A549 treated with RU486 at 1 μM for 4 hours (cell line): ENCODE measurements at places on chromosomes 1 and 21. TPM values are rescaled to one million over a fixed set of nuclear protein-coding genes. Genes with fewer than 3 reads are reported as not detected.

TCHH gene
- total RNA-seq = 0.14 to 0.33 TPM (median 0.22 TPM) in 5 replicates

KRTAP13-2 gene
- not detected in 5 replicates for total RNA-seq

LCE1C gene
- total RNA-seq = not detected in 5 replicates

MAP3K6 gene
- 5.9 to 13.2 TPM (median 11.4 TPM) in 5 replicates for total RNA-seq

MRPS21 gene
- 82.6 to 99.4 TPM (median 85.5 TPM) in 5 replicates for total RNA-seq
